ENCODE measurements at places on chromosomes 5 and 9.

GRCh38 chr9:22508790-22509189 is 62.2 kb downstream of the DMRTA1 start:
- DNase-seq, result no peak

GRCh38 chr9:70868661-70869652 is 252.5 kb downstream of the TRPM3 start:
- DNase-seq, result no peak

DNA sequence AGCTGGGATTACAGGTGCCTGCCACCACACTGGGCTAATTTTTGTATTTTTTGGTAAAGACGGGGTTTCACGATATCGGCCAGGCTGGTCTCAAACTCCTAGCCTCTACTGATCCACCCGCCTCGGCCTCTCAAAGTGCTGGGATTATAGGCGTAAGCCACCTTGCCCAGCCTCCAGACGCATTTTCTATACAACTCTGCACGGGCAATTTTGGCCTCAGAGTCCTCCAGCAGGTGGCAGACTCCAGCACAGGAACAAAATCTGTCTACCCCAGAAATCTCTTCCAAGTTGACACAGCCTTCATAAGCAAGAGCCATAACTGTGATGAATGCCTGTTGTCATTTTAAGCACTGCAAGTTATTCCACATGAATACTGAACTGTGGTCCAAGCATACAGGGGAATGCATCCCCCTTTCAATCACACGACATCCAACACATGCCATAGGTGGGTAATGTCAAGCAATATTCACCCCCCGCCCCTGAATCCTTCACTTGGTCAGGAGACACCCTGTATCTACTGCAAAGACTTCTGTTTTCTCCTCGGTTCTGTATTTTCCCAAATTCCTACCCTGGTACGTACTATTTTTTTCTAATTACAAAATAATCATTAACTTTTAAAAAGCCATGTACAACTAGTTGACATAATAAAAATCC is 50.8 kb downstream of the ALDH7A1 start:
- DNase-seq, result no peak

- DNase-seq, result no peak
These were observed 14.3 kb downstream of the CDK20 start for GRCh38 chr9:87959916-87960581.

- no peak for DNase-seq
These were observed 95.1 kb upstream of the CCNG1 start for GRCh38 chr5:163342306-163342705.

DNA sequence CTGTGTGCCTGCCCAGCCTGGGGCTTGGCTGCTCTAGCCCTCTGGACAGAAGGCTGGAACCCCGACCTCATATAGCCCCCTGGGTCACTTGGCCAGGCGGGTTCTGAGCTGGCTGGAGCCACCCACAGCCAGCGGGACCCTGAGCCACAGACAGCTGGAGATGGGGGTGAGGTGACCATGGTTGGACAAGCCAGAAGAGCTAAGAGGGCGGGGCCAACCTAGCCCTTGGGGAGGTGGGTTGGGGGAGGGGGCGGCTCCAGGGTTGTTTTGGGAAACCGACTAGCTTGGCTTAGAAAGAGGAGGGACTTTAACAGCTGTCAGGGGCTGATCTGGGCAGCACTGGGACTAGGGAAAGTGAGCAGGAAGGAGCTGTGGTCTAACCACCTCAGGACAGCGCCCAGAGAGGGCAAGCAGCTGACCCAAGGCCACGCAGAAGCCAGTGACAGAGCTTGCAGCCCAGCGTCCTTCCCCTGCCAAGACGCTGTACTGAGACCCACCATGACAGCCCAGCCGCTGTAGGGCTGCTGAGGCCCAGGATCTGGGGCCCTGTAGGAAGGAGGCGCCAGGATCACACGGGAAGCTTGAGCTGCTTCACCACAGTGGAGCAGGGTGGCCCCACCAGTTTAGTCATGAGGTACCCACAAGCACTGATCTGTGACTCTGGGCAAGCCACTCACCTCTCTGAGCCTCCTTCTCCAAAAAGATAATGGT is 2.2 kb downstream of the AIF1L start:
- DNase-seq, result no peak

DNA sequence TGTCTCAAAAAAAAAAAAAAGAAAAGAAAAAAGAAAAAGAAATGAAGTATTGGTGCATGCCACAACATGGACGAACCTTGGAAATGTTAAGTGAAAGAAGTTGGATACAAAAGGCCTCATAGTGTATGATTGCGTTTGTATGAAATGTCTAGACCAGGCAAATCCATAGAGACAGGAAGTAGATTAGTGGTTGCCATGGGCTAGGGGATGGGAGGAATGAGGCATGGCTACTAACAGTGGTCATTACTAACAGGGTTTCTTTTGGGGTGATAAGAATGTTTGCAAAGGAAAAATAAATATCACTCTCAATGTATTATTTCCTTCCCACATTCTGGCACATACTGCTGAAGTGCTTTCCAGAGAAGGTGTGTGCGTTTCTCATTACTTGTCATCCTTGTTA is 44.1 kb downstream of the UGCG start:
- no peak for DNase-seq

DNA sequence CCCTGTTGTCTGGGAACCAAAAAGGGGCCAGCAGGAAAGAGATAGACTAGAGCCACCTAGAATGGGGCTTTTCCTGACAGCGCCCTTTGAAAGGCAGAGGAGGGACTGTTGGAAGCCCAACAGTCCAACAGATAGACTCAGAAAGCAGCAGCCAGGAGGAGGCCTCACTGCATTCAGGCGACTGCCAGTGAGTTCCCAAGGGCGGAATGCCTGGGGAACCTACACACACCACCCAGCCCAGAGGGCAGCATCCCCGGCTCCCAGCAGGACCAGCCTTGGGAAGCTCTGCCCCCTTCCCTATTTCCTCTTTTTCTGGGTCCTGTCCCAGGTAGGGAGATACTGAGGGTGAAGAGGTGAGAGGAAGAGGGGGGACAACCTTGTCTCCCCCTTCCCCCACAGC is 192.4 kb upstream of the KLF4 start:
- no peak for DNase-seq

DNA sequence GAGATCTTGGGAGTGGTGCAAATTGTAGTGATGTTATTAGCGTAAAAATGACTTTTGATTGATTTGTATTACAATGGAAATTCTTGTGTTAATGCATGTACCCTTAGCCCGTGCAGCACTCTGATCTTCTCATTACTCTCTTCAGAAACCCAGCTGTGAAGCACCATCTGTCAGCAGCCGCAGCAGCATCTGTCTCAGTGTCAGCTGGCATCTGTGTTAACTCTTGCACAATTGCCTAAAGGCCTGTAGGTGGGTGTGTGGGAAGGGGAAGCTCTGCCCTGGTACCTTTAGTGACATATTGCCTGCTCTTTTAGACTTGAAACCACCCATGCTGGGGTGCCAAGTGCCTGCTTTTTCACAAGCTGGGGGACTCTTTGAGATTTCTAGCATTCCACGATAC is 101.3 kb downstream of the FBXL7 start:
- DNase-seq, result peak; percentile 46

- DNase-seq, result no peak
These were observed 28.0 kb upstream of the IRX2 start for GRCh38 chr5:2779459-2779858.

GRCh38 chr5:83741571-83741970 is 20.9 kb upstream of the HAPLN1 start:
- no peak for DNase-seq

- DNase-seq, result no peak
These were observed 179.9 kb downstream of the PCSK1 start for GRCh38 chr5:96253140-96253539.

GRCh38 chr9:134555094-134555650 is 86.4 kb upstream of the COL5A1 start:
- DNase-seq, result no peak

- no peak for DNase-seq
These were observed 564.7 kb downstream of the CDH10 start for GRCh38 chr5:24080046-24080445.

- no peak for DNase-seq
These were observed 215.3 kb downstream of the MEF2C start for GRCh38 chr5:88667496-88668201.

GRCh38 chr5:154163327-154164248 is 26.9 kb upstream of the GALNT10 start:
- DNase-seq, result no peak

GRCh38 chr9:17930071-17930470 is 351.2 kb downstream of the SH3GL2 start:
- DNase-seq, result no peak

Measured in head of caudate nucleus (tissue), 42 donors.